HepG2 (cell line): ENCODE measurements at places on chromosomes 2 and 18. TPM values are rescaled to one million over a fixed set of nuclear protein-coding genes. Genes with fewer than 3 reads are reported as not detected.
A peak's percentile ranks its signal among the peaks of the same experiment; 100 is the strongest.

Gene CD207
- polyA plus RNA-seq: 0.13 and 0.15 TPM in 2 replicates

Gene AGAP1
- 27.5 and 32.7 TPM in 2 replicates for polyA plus RNA-seq

Gene RFTN2
- polyA plus RNA-seq: not detected in 2 replicates

Gene POTEJ
- polyA plus RNA-seq: not detected in 2 replicates

Gene DSC2
- 7.2 and 7.9 TPM in 2 replicates for polyA plus RNA-seq

Gene CNDP1
- polyA plus RNA-seq: 0.01 and 0.13 TPM in 2 replicates

DNA sequence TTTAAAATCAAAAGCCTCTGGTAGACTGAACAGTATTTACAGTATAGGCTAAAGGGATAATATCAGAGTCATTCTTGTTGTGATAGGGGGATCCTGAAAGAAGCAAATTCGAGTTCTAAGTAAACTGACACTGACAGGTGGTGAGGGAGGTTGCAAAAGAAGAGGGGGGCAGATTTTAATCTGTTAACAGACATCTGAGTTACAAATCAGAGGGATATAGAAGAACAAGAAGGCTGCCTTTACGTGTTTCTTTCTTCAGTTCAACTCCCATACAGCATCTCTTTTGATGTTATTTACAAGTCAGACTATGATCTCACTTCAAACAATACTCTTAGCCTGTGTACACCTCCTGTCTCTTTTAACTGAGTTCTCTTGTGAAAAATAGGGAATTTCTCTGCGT lies 16.3 kb upstream of the ITGA4 start:
- H3K4me1 ChIP-seq: no peaks in the 10 kb centered on the region
- H3K27me3 ChIP-seq: no peaks in the 10 kb centered on the region
- H3K4me3 ChIP-seq: no peak overlapping the region
- no peak overlapping the region for H3K27ac ChIP-seq

- no peaks in the 10 kb centered on the region for H3K36me3 ChIP-seq
- no peak overlapping the region for H3K27ac ChIP-seq
- DNase-seq: no peak
- H3K4me1 ChIP-seq: no peaks in the 10 kb centered on the region
These were observed 52.3 kb downstream of the BAZ2B start for GRCh38 chr2:159564081-159564480.

DNA sequence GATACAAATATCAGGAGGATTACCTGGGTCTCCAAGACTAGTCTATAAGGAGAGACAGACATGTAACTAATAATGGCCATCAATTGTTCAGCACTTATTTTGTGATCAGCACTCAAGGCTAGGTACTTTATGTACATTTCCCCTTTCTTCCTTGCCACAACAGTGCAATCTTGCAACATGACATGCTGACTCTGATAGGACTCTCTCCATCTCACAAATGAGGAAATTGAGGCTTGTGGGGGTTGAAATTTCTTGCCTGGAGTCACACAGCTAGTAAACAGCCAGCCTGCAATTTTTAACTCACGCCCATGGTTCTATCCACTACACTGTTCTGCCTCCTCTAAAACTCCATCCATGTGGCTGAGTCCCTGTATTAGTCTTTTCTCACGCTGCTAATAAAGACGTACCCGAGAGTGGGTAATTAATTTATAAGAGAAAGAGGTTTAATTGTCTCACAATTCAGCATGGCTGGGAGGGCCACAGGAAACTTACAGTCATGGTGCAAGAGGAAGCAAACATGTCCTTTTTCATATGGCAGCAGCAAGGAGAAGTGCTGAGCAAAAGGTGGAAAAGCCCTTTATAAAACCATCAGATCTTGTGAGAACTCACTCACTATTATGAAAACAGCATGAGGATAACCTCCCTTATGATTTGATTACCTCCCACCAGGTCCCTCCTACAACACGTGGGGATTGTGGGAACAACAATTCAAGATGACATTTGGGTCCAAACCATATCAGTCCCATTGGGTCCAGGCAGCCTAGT lies 302.4 kb downstream of the PLCL1 start:
- H3K27me3 ChIP-seq: no peaks in the 10 kb centered on the region
- H3K36me3 ChIP-seq: no peaks in the 10 kb centered on the region
- no peaks in the 10 kb centered on the region for H3K4me1 ChIP-seq
- no peak overlapping the region for H3K4me3 ChIP-seq
- DNase-seq: no peak
- no peak overlapping the region for H3K27ac ChIP-seq

GRCh38 chr2:39805936-39806608 lies 27.0 kb upstream of the THUMPD2 start:
- no peaks in the 10 kb centered on the region for H3K27me3 ChIP-seq
- H3K4me3 ChIP-seq: no peak overlapping the region
- H3K36me3 ChIP-seq: no peaks in the 10 kb centered on the region
- no peak for DNase-seq

DNA sequence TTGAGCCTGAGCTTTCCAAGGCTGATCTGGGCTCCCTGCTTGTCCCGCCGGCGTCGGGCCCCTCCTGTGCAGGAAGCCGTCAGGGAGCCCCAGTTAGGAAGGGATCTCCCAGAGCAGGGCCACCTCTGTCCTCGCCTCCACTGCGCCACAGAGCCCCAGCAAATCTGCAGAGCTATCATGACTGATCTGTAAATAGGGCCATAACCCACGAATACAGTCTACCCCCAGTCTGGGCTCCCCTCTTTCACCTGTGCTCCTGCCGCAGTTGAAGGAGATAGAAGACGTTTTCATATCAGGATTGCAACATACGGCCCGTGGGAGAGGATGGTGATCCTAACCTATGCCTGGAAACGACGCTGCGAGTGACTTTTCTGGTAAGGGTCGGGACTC lies 138.7 kb downstream of the PTGR3 start:
- DNase-seq: no peak
- H3K27ac ChIP-seq: no peak overlapping the region
- H3K27me3 ChIP-seq: peaks cover 10% of the 10 kb centered on the region; the same call in 1 of the 3 replicates
- no peaks in the 10 kb centered on the region for H3K36me3 ChIP-seq
- peaks cover 31% of the 10 kb centered on the region for H3K4me1 ChIP-seq

- no peaks in the 10 kb centered on the region for H3K36me3 ChIP-seq
- no peak overlapping the region for H3K27ac ChIP-seq
- H3K27me3 ChIP-seq: peaks cover 10% of the 10 kb centered on the region; the same call in 1 of the 3 replicates
These were observed 15.3 kb upstream of the SEC11C start for GRCh38 chr18:59124370-59124704.

DNA sequence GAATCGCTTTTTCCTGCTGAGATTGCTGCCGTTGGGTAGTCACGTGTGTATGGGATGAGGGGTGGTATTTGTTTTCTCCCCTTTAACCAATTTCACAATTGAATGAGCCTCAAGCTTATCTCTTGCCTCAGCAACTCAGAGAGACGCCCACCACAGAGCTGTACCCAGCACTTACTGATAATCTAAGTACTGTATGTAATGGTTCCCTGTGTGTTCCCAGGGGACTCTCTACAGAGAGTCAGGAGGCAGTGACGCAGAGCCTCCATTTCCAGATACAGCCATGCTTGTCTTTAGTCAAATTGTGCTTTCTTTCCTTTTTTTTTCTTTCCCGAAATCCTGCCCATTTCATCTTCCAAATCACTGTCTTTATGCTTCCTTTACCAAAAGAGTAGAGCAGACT lies 1102.1 kb upstream of the KLHL29 start:
- H3K27ac ChIP-seq: no peak overlapping the region
- H3K27me3 ChIP-seq: no peaks in the 10 kb centered on the region
- no peak for DNase-seq
- no peaks in the 10 kb centered on the region for H3K36me3 ChIP-seq

GRCh38 chr2:141423124-141423523 lies 707.7 kb downstream of the LRP1B start:
- no peaks in the 10 kb centered on the region for H3K4me1 ChIP-seq
- H3K27ac ChIP-seq: no peak overlapping the region
- H3K4me3 ChIP-seq: no peak overlapping the region
- no peaks in the 10 kb centered on the region for H3K36me3 ChIP-seq
- DNase-seq: no peak

DNA sequence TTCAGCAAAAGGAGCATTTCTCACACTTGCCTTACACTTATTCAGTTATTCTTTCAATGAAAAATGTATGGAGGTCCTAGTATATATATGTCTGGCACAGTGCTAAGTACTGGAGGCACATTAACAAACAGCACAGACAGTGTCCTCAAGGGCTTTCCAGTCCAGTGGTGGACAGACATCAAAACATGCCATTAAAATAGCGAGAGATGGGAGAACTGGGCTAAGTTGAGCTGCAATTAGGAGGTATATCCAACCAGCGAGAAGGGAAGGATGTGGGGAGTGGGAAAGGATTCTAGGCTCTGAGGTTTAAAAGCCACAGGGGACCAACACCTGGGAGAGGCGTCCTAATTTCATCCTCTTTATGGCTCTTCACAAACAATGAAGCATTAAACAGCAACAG lies 127.5 kb upstream of the TTC39C start:
- H3K27me3 ChIP-seq: no peaks in the 10 kb centered on the region
- H3K4me3 ChIP-seq: no peak overlapping the region
- H3K36me3 ChIP-seq: no peaks in the 10 kb centered on the region
- peaks cover 30% of the 10 kb centered on the region for H3K4me1 ChIP-seq
- H3K27ac ChIP-seq: no peak overlapping the region

DNA sequence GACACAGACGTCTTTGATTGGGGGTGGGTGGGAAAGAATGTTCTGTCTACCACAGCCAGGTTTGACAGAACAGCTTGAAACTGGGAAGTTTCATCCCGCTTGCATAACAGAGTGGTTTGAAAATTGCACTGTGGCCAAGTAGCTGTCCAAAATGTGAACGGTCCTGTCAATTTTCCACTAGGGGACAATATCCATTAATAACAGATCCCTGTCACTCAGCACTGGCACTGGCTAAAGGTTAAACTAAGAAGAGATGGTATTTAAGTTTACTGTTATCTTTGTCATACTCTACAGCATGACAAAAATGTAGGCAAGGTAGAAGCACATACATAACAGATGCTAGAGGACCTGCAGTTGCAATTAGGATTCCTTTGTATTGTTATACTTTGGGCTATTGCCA lies 55.6 kb upstream of the ACMSD start:
- no peaks in the 10 kb centered on the region for H3K4me1 ChIP-seq
- no peaks in the 10 kb centered on the region for H3K27me3 ChIP-seq
- no peak overlapping the region for H3K27ac ChIP-seq
- no peaks in the 10 kb centered on the region for H3K36me3 ChIP-seq
- no peak overlapping the region for H3K4me3 ChIP-seq
- peak; percentile 73 for DNase-seq

- H3K4me3 ChIP-seq: no peak overlapping the region
- no peak overlapping the region for H3K27ac ChIP-seq
- DNase-seq: no peak
- H3K4me1 ChIP-seq: no peaks in the 10 kb centered on the region
- H3K36me3 ChIP-seq: no peaks in the 10 kb centered on the region
- H3K27me3 ChIP-seq: no peaks in the 10 kb centered on the region
These were observed 47.1 kb downstream of the LRRTM1 start for GRCh38 chr2:80257450-80257849.

DNA sequence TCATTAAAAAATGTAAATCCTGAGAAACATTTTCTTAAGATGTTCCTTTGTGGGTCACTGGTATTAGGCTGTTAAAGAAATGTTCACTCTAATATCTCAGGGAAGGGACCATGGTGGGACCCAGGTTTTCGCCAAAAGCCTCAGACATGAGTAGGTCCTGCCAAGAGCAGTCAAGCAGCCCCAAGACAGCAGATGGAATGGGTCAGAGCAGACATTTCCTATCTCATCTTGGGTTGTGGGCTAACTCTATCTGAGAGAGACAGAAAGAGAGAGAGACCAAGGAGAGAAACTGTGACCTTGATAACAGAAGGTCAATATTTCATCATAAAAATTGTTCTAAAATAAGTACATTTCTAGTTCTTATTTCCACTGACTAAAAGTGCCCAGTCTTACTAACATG lies 661.7 kb downstream of the TSN start:
- H3K36me3 ChIP-seq: no peaks in the 10 kb centered on the region
- H3K4me1 ChIP-seq: no peaks in the 10 kb centered on the region
- no peak overlapping the region for H3K27ac ChIP-seq
- no peak for DNase-seq
- no peak overlapping the region for H3K4me3 ChIP-seq

DNA sequence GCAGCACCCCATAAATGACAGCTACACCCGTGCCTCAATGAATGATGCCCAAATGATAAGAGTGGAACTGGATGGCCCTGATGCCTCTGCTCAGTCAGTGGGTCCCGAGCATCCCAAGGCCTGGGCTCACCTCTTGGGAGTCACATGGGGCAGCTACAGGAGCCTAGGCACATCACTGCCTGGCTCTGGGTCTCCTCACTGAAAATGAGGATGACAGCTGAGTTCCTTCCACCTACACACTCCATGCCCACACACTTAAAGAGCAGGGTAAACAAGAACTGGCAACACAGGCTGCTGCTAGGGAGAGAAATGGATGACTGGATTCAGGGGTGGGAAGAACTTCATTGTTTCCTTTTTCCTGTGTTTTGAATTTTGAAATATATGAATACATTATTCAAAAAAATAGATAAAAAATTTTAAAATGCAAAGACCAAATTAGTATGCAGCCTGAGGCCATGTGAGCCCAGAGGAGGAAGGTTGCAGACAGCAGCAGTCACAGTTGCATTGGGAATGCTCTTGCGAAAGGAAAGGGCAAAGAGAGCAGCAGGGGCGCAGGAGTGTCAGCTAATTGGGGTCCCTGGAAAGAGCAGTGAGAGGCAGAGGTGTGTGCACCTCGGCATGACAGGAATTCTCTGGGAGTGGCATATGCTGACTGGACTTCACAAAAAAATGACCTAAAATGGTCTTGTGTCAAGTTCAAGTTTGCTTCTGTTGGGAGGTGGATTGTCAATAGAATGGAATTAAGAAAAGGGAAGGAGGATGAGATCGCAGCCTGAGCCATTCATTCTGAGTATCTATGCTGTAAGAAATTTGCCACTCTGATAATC lies 327.1 kb downstream of the CELF4 start:
- DNase-seq: no peak
- H3K27ac ChIP-seq: no peak overlapping the region
- H3K36me3 ChIP-seq: no peaks in the 10 kb centered on the region
- H3K4me1 ChIP-seq: no peaks in the 10 kb centered on the region
- no peaks in the 10 kb centered on the region for H3K27me3 ChIP-seq

- H3K4me3 ChIP-seq: no peak overlapping the region
- H3K36me3 ChIP-seq: no peaks in the 10 kb centered on the region
- H3K4me1 ChIP-seq: no peaks in the 10 kb centered on the region
- no peaks in the 10 kb centered on the region; the same call in 2 of the 3 replicates for H3K27me3 ChIP-seq
These were observed 27.2 kb downstream of the GALNT14 start for GRCh38 chr2:31110998-31111397.

- no peak overlapping the region for H3K27ac ChIP-seq
- H3K4me3 ChIP-seq: no peak overlapping the region
- H3K27me3 ChIP-seq: peaks cover 1% of the 10 kb centered on the region; the same call in 1 of the 2 replicates
- no peaks in the 10 kb centered on the region for H3K4me1 ChIP-seq
- H3K36me3 ChIP-seq: no peaks in the 10 kb centered on the region
These were observed 31.1 kb downstream of the YPEL5 start for GRCh38 chr2:30177956-30178355.

DNA sequence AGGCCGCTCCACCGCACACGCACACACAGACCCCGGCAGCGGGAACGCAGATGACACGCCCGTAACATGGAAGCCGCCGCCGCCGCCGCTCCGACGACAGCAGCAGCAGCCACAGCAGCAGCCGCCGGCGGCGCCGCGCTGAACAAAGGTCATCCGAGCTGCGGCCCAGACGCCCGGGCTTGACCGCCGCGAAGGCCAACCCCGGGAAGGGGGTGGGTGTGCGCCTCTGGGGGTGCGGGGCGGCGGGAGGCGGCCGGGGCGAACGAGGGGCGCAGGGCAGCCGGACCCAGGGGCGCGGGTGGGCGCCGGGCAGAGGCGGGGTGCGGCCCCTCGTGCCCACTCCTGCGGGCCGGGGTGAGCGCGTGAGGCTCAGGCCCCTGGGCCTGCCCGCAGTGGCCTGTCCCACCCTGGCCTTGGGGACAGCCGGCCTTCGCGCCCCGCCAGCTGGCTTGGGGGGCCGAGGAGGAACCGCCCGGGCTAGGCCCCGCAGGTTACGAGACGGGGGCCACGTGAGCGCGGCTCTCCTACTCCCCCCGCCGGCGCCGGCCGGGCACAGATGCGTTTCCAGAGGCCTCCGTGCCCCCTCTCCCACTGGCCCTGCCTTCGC lies 1.0 kb upstream of the ZNF532 start:
- peaks cover 17% of the 10 kb centered on the region; the same call in 2 of the 3 replicates for H3K27me3 ChIP-seq
- DNase-seq: no peak
- no peaks in the 10 kb centered on the region for H3K4me1 ChIP-seq
- no peak overlapping the region for H3K4me3 ChIP-seq
